Inflammatory macrophage treated with lipopolysaccharide for 4 hours (primary cell): ENCODE measurements at places on chromosomes 3 and 15.
A peak's percentile ranks its signal among the peaks of the same experiment; 100 is the strongest.

DNA sequence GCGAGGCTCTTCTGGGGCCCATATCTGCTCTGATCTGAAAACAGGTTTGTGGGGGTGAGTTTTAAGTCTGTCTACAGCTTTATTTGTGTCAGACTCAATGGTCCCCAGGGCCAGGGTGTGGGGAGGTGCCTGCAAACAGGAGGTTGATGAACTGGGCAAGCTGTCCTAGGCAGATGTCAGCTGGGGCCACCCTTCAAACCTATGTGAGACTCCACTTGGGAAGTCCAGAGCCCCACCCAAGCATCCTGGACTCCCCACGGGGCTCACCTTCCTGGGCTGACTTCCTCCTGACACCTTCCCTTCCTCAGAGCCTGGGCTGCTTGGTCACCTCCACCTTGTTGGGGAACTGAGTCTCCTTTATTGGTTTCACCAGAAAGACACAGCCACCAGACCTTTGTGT lies 8.6 kb upstream of the LYSMD4 start:
- DNase-seq: no peak

DNA sequence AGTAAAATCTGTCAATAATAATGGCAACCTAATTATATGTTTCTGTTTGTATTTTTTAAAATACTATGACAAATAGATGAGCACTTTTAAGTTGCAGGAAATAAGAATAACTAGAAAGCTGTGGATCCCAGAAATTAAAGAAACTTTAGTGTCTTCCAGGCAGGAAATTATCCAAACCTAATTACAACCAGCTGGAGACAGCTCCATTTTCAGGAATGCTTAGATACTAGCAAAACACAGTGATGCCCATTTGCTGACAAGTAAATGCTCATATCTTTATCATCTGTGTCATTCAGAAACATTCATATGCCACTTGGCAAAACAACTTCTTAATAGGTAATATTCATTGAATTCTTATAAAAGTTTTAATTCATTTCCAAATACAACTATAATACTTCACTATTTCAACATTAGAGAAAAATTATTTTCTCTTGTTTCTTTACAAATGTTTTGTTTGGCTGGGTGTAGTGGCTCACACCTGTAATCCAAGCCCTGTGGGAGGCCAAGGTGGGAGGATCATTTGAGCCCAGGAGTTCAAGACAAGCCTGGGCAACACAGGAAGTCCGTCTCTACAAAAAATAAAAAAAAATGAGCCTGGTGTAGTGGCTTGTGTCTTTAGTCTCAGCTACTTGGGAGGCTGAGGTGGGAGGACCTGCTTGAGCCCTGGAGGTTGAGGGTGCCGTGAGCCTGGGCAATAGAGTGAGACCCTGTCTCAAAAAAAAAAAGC lies 169.1 kb upstream of the TSPAN3 start:
- DNase-seq: no peak

- no peak for DNase-seq
These were observed 28.3 kb downstream of the APBA2 start for GRCh38 chr15:28914046-28914445.

- DNase-seq: no peak
These were observed 205.0 kb upstream of the ADAMTS9 start for GRCh38 chr3:64892671-64893309.

DNA sequence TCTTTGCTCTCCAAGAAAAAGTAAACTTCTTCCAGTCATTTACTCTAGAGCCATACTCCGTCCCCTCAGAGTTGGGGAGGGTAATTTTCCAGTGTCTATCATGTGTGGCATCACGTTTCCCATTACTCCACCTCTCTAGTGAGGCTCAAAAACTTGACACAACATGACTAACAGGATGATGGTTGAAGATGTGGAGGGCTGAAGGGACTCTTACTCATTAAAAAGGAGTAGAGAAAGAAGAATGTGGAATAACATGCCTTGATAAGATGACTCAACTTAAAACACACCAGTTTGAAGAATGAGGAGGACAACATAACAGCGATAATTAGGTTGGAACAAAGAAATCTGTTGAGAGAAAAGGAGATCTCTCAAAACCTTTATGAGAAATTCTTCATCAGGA lies 894.3 kb downstream of the OTOL1 start:
- DNase-seq: no peak

GRCh38 chr3:183116025-183116614 lies 16.8 kb upstream of the MCCC1 start:
- no peak for DNase-seq

- DNase-seq: peak; percentile 17
These were observed 21.4 kb downstream of the CALML4 start for GRCh38 chr15:68183616-68184315.

DNA sequence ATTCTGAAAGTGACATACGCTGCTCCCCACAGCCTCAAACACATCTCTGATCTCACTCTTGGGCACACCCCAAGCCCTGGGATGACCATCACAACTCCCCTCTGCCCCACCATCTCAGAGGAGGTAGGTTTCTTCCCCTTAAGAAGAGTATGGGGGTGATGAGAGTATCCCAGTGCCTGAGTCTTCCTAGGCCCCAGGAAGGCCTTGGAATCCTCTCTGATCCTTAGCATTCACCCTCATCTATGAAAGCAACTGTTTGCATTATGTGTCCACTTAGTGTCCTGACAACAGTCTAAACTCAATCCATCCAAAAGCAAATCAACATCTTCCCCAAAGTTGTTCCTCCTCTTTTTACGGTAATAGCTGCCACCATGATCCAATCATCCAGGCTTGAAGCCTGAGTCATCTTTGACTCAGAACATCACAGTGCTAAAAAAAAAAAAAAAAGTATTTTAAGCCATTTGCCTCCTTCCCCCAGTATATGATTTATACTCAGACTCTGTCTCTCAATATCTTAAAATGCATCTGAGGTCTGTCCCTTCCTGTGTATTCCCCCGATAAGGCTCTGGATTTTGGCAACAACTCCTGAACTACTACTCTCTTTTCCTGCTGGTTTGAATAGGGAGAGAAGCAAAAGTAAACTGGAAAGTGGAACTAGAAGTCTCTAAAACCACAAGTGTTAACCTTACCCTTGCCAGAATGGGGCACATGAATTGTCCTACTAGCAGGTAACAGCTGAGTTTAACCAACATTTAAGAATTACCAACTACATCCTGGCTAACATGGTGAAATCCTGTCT lies 22.5 kb downstream of the POPDC2 start:
- DNase-seq: peak; percentile 95

GRCh38 chr3:102114264-102114979 lies 265.1 kb downstream of the NFKBIZ start:
- DNase-seq: no peak

DNA sequence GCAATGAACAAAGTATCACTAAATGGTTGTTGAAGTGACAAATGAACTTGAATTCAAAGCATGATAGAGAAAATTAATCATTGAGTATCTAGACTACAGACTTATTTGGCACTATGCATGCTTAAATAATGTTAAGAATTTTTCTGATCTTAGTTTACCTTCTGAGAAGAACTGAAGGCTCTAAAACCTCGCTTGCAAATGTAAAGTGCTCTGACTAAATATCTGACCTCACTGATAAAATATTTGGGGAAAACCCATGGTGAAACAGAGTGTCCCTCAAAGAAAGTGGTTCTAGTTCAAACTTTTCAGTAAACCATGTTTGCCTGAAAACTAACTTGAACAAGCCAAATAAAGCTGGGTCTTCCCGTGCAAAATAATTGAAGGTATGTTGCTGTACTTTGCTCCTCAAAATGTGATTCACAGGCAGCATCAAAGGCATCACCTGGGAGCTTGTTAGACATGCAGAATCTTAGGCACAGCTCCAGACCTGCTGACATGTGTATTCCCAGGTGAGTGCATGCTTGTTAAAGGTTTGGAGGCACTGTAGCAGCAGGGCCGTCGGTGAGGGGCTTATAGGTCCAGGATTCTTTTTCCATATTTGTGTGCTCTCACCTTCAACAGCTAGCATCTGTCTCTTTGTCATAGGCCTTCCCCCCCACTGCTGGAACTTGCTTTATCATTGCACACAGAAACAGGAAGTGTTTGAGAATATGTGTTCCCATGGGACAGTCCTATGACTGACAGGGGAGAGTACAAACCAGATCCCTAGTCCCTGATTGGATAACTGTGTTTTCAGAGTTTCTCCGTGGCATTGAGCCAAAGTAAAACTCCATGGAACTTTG lies 524.2 kb upstream of the LMCD1 start:
- no peak for DNase-seq

DNA sequence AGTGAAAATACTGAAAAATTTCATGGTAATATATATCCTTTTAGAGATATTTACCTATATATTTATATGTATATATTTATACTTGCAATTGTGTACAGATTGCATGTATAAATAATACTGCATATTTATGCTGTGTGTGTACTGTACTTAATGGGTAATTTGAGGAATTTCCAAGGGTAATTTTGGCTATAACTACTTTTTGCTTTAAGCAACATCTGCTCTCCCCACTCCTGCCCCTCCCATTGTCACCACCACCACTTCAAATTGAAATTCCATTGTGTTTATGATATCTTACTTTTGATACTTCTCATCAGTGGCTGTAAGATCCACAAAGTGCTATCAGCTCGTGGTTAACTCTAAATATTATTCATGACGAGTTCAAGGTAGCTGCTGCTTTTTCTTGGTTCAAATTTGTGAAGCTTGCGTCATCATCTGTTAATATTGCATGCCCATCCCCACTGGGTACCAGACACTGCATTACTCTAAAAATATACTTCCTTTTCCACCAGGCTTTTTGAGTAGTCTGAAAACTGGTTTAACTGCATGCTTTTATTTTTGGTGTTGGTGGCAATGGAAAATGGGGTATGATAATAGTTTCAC lies 91.7 kb upstream of the MITF start:
- peak; percentile 47 for DNase-seq

DNA sequence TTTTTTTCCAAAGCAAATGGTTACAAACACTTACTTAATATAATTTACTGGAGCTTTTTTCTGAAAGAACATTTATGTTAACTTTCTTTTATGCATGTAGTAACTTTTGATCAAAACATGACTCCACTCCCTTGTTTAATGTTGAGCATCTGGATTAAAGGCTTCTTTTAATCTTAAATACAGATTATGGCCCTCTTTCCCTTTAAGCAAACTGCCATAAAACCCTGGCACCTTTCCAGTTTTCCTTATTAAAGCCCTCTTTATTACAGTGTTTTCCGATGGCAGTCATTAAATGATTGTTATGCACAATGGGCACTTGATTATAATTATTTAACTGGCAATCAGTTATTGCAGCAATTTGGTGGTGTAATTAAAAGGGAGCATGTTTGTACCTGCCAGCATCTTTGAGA lies 167.0 kb downstream of the VGLL4 start:
- no peak for DNase-seq

GRCh38 chr3:157040456-157040855 lies 119.5 kb downstream of the CCNL1 start:
- no peak for DNase-seq

DNA sequence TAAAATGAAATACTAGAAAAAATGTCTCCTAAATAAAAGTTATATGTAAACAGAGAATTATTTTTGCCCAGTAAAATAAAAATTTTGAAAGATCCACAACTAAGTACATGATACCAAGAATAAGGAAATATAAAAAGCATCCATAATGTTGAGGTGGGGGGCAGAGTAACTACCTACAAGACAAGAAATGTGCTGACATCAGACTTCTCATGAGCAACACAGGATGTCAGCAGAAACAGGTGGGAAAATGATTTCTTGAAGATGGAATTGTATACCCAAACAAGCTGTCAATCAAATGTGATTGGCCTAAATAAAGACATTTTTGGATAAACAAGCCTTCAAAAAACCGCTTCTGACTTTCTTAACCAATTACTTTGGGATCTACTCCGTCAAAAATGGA lies 143.9 kb upstream of the LIPC start:
- DNase-seq: no peak
